ENCODE measurements at places on chromosomes 16 and 17. TPM values are rescaled to one million over a fixed set of nuclear protein-coding genes. Genes with fewer than 3 reads are reported as not detected.

Gene PRR29
- not detected for total RNA-seq

Gene PDILT
- not detected for total RNA-seq

Gene CLEC10A
- not detected for total RNA-seq

GRCh38 chr17:57782062-57782490, 37.0 kb upstream of the CCDC182 start:
- no peak for DNase-seq

GRCh38 chr17:79618383-79619067, 7.7 kb upstream of the RBFOX3 start:
- DNase-seq = no peak

DNA sequence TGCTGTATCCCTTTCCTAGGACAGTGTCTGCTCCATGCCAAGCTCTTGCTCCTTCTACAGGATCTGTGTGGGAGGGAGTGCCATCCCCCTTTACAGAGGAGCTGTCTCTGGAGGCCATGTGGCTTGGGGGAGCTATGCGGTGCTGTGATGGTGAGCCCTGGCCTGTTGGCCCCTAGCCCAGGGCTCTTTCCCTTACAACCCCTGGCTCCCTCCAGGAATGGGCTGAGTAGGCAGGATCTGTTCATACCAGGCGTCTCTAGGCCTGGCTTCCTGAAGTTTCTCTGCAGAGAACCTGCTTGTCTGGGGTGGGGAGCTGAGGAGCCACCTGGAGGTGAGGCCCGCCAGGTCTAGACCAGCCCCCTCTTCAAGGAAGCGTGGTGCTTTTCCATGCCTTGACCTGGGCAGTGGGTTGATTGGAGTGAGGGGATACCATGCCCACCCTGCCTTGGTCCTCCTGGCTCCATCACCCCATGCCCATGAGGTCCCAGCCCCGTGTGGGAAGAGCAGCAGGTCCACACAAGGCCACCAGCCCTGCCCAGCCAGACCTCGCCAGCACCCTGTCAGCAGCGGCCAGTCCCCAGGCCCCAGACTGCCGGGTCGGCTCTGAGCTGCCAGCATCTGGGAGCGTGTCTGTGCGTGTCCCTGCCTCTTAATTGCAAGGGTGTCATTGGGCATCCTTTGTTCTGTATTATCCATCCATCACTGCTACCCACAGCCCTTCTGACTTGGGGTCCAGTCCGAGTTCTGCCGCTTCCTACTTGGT, 14.7 kb downstream of the LLGL2 start:
- no peak for DNase-seq

GRCh38 chr16:56580391-56581048, 8.8 kb upstream of the MT3 start:
- DNase-seq = no peak

Measured in HT-29 (cell line).